Activated T-cell treated with anti-CD3 and anti-CD28 coated beads, Interleukin-2, amount 50 U/mL, for 72 hours (primary cell): ENCODE measurements at places on chromosomes 4 and X.

- DNase-seq: no peak
Observed at GRCh38 chr4:76920715-76921114, 22.8 kb upstream of the SOWAHB start.

GRCh38 chr4:48445704-48446103 lies 37.4 kb upstream of the SLC10A4 start:
- no peak for DNase-seq

DNA sequence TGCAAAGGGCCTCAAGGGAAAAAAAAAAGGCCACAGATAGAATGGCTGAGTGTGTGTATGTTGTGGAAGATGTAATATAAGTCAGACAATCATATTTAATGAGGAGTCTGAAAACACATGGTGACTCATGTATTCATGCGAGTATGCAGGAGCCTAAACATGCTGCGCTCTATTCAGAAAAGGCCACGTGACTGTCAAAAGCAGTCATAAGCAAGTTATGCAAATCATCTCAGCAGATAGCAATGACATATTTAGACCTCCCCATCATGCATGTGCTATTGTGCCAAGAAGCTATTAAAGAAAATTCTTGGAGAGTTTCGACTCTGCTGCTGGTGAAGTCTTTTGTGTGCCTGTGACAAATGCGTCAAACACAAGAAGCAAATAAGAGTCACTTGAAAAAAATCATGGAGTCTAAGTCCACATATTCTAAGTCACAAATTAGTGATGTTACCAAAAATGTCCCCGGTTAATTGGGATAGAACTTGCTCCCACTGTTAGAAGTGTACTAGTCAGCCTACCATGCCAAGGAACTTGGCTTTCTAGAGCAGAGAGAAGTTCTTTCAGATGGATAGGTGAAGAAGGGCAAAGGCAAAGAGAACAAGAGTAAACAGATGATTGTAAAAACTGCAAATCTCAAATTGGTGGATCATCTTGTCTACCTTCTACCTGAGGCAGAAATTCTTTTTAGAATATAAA lies 5.0 kb downstream of the LNX1 start:
- DNase-seq: no peak

- peak; percentile 62 for DNase-seq
Observed at GRCh38 chrX:136909706-136910564, 29.4 kb upstream of the RBMX start.
